ENCODE measurements at places on chromosomes 4 and X.

DNA sequence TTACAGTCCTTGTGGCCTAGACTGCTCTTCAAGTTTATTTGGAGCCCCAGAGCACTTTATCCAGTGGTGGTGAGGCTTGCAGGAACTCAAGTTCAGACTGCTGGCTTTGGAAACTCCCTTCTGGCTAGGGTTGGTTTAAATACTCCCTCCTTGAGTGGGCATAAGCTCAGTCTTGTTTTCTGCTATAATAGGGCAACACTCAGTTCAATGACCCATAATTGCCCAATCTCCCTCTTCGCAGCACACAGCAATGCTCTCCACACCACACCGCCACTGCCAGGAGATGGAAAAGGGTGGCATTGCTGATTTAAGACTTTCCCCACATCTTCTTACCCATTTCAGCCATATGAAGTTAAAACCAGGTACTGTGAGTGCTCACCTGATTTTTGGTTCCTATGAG is 27.9 kb upstream of the USP38 start:
- no peak for DNase-seq

- no peak for DNase-seq
Observed at GRCh38 chr4:96637971-96638412, 798.1 kb downstream of the PDHA2 start.

- DNase-seq = no peak
Observed at GRCh38 chrX:79161655-79162054, 17.2 kb downstream of the GPR174 start.

- DNase-seq = no peak
Observed at GRCh38 chrX:139692908-139693307, 15.1 kb downstream of the MCF2 start.

GRCh38 chrX:53441531-53442321 is 7.6 kb upstream of the HSD17B10 start:
- DNase-seq = no peak

DNA sequence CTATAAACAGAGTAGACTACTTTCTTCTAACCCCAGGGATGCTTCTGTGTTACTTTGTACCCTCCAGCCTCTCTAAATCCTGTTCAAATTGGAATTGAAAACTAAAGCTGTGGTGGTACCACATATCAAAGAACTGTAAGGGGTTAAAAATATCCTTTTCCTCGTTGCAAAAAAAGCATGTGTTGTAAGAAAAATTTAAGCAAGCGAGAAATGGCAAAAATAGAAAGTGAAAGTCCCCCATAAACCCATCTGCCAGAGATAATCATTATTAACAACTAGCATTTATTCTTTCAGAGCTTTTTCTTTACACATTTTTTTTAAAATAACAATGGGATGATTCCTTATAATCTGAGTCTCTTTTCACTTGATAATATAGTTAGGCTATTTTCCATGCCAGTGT is 40.6 kb downstream of the TMEM164 start:
- no peak for DNase-seq

DNA sequence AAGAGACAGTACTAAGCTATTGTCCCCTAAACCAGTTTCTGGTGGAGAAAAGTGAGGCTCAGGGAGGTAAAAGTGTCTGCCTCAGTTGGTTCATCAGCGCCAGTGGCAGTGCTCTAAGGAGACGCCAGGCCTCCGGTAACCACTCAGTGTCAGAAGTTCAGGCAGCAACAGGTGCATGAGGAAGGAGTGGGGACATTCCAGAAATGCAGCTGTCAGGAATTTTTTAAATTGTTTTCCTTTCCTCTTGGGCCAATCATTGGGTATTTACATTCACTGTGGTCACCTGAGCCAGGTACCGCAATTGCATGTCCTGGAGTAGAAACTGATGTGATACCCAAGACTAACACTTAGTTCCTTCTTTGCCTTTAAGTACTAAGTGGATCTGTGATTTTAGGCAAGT is 40.2 kb upstream of the HS3ST1 start:
- no peak for DNase-seq

Measured in GM04503 (cell line).